ENCODE measurements at places on chromosomes 2 and 18.
A peak's percentile ranks its signal among the peaks of the same experiment; 100 is the strongest.

DNA sequence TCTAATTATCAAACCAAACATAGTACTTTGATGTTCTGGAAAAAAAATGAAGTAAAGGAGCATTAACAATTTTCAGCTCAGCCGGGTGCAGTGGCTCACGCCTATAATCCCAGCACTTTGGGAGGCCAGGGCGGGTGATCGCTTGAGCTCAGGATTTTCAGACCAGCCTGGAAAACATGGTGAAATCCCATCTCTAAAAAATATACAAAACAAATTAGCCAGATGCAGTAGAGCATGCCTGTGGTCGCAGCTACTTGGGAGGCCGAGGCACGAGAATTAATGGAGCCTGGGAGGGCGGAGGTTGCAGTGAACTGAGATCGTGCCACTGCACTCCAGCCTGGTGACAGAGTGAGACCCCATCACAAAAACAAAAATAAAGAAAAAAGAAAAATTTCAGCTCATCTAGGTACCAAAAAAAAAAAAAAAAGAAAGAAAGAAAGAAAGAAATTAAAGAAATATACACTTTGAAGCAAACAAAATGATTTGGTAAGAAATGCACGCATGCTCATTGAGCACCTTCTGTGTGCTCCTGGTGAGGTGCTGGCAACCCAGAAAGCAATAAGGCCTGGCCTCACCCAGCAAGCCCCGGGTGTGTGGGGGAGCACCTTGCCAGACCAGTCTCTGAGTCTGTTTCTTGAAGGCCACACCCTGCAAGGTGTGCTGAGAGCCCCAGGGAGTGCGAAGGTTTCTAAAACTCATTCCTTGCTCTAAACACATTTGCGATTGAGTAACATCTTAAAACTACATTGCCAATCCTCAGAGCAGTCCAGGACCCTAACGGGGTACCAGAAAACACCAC is 133.5 kb downstream of the TFCP2L1 start:
- no peak for DNase-seq

- DNase-seq: no peak
Observed at GRCh38 chr18:26538524-26538923, 9.8 kb downstream of the KCTD1 start.

DNA sequence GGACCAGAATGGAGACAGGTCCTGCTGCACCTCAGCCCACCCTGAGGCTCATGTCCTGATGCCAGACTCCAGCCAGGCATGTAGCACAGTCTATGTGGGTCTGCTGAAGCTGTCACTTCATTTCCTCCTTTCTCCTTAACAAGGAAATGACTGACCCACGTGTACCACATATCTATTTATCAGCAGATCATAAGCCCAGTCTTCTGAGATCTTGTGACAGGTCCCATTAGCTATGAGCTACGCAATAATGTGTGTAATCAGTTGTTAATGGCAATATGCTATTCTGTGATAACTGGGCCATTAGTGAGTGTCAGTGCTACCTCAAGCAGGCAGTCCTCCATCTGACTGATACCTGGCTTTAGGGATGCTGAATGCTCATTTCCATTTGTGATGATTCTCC is 615.3 kb downstream of the BCL11A start:
- DNase-seq: no peak

GRCh38 chr18:61589724-61590065 is 256.5 kb downstream of the CDH20 start:
- DNase-seq: no peak

DNA sequence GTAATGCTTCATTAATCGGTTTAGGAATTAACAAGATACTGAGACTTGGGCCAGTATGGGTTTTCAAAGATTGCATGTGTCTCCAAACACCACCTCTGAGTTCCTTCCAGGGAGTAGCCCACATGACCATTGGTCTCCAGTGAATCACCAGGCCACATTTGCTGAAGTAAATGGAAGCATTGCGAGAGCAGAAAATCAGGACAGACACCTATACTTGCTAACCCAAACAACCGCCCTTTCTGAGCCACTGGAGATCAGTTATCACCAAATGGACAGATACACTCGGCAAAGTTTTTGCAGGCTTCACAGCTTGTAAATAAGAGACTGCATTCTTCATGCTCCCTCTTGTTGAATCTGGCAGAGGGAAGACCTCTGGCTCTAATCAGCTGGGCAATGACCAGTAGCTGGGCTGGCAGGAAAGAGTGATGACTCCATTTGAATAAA is 40.9 kb downstream of the GATA6 start:
- DNase-seq: no peak

DNA sequence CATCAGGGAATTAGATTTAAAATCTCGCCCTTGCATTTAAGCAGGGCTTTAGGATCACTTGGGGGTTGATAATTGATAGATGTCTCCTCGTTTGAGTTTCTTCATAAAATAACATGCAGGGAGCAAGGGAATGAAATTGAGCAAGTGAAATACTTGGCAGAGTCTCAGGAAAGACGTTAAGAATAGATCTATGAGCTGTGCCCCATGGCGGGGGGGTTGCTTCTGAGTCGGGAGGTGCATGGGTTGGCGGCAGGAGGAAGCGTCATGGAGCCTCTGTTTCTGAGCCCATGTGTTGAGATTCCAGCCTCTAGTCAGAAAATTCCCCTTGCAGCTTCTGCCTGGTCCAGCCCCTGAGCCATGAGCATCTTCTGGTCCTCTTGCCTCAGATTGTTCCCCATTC is 82.0 kb downstream of the APOB start:
- DNase-seq: peak; percentile 84

DNA sequence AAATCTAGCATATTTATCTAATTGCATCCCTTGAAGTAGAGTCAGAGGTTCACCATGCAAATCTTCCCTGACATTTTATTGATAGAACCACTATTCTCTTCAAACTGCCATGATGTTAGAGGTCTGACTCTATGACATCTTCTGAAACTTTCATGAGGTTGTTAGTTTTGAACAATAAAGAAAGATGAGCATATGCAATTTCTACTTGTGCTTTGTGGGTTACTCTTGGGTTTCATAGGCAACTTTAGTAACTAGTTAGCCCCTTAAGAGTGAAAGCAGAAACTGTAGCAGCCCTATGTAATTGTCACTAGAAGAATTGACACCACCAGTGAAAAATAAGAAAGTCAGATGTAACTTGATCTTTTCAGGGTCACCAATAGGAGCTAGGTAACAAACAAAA is 53.1 kb upstream of the ZEB2 start:
- no peak for DNase-seq

GRCh38 chr2:239137898-239138283 is 262.9 kb downstream of the HDAC4 start:
- DNase-seq: no peak

DNA sequence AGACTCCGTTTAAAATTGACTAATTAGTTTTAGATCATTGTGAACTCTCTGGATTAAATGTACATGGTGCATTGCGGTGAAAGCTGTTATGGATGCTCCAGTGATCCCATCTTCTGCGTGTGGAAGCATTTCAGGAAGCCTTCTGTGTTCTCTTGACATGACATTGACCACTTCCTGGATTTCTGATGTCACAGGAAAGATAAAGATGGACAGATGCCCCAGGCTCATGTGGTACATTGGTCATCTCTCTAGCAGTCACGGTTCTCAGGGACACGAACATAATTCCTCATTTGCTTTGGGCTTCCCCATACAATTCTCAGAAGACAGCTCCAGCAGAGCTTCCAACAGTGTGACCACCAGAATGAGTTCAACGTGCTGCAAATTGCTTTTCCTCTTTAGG is 26.9 kb downstream of the AGAP1 start:
- no peak for DNase-seq

- DNase-seq: no peak
Observed at GRCh38 chr2:237782181-237782580, 16.4 kb upstream of the RBM44 start.

Data from sigmoid colon (tissue), 7 donors.